Stimulated activated CD4-positive, alpha-beta T cell treated with anti-CD3 and anti-CD28 coated beads, TNF-alpha, amount 100 ng/mL, for 24 hours (primary cell): ENCODE measurements at places on chromosomes 16 and 17.

DNA sequence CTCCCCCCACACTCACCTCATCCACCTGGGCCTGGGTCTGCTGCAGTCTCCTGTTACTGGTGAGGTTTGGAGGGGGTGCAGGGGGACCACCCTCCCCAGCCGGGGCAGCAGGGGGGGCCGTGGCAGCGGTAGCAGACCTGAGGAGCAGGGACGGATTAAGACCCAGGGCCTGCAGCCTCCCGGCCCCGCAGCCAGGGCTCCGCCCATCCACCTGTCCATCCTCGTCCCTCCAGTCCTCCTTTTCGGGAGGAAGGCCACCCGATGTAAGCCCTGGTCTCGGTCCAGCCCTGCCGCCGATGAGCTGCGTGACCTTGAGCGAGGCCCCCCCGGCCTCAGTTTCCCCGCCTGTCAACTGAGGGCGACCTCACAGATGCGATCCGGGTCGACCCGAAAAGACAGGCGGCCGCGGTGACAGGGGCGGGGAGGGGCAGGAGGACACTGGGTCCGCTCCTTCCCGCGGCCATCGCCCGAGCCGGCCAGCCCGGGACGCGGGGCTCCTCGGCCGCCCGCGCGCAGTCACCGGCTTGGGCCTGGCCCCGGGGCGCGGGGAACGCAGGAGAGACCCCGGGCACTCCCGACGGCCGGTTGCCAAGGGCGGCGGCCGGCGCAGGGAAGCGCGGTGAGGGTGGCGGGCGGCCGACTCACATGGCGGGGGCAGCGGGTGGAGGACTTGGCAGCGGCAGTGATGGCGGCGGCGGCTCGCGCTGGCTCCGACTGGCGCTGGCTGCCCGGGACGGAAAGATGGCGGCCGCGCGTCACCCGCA is at the start of gene VAMP2:
Gene VAMP2, minus strand, starts transcription at position 716 of the 764 bp plus-strand sequence. Its CDS starts 69 bp downstream, at position 647.
- peak; percentile 62 for DNase-seq

- no peak for DNase-seq
These were observed 46.5 kb downstream of the KATNIP start for GRCh38 chr16:27596411-27596810.

- no peak for DNase-seq
These were observed 4.3 kb downstream of the EVPLL start for GRCh38 chr17:18381953-18382245.

DNA sequence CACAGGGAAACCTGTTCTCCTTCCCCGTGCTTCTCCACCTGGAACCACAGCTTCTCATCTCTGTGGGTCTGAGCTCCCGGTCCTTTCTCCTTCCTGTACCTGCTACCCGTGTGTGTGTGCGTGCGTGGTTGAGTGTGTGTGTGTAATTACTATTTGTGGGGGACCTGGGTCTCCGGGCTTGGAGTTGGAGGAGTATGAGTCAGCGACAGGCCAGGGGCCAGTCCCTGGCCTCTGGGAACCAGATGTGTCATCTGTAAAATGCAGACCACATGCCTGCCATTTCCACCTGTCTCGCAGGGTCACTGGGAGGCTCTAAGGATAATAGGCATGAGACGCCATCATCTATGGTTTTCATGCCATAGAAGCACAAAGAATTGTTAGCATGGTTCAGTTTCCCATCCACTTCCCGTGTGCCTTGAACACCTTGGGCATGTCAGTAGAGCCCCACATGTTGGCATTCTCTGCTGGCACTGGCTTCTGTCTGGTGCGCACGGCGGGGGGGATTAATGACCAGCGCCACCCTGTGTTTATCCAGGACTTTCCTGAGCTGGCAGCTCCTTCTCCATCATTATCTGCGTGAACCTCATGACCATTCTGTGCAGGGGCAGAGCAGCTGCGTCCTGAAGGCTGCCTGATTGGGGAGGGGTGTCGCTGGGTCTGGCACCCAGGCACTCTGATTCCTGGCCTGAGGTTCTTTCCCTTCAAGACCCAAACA is 1.5 kb downstream of the ZNF205 start:
- DNase-seq, result no peak

GRCh38 chr16:21184834-21185233 is 26.4 kb downstream of the LDAF1 start:
- DNase-seq, result peak; percentile 37

DNA sequence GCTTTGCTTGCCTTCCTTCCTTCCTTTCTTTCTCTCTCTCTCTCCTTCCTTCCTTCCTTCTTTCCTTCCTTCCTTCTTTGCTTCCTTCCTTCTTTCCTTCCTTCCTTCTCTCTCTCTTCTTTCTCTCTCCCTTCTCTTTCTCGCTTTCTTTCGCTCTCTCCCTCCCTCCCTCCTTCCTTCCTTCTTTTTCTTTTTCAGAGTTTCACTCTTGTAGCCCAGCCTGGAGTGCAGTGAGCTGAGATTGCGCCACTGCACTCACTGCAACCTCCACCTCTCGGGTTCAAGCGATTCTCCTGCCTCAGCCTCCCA is 17.9 kb downstream of the FOXJ1 start:
- no peak for DNase-seq

- no peak for DNase-seq
These were observed 153.6 kb downstream of the KATNIP start for GRCh38 chr16:27703545-27703944.

DNA sequence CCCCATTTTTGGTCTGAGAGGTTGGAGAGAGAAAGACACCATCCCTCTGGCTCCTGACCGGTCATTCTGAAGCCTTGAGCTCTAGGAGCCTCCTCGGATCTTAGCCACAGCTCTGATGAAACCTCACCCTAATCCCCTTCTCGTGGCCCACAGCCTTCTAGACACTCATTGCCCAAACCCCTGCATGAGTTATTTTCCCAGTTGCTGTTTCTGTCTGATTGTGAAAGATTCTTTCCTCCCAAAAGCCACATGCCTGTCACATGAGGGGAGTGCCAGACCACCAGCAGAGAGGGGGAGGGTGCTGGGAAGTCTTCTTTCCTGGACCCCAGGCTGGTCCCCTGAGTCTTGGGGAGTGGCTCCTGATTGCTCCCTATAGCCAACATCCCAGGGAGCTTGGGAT is 17.6 kb upstream of the ABR start:
- no peak for DNase-seq

DNA sequence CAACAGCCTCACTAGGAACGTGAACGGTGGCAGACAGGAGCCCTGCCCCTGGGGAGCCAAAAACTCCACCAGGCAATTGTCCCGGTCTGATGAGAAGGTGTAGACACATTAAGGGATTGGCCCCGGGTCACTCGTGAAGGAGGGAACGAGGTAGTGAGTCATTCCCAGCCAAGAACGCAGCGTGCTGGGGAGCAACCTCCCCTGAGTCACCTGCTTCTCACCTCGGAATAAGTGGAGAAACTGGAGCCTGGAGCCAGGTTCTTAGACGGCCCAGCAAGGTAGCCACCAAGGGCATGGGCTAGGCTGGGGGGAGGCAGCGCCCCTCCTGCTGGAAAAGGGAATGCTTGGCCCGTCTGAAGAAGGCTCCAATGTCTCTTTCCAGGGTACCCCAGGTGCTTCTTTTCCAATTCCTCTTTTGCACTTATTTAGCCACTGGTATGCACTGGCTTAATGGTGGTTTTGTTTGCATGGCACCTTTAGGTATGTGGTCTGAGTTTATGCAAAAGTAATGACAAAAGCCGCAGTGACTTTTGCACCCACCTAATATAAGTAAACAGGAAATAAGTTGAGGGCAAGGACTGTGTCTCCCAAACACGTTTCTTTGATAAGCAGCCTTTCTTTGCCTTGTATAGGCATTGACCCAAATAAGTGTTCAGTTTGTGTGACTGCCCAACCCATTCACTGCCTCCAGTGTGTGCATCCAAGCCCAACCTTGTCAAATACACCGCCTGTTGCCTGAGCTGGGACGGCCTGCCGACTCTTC is 1.8 kb upstream of the HELZ start:
- DNase-seq, result no peak

DNA sequence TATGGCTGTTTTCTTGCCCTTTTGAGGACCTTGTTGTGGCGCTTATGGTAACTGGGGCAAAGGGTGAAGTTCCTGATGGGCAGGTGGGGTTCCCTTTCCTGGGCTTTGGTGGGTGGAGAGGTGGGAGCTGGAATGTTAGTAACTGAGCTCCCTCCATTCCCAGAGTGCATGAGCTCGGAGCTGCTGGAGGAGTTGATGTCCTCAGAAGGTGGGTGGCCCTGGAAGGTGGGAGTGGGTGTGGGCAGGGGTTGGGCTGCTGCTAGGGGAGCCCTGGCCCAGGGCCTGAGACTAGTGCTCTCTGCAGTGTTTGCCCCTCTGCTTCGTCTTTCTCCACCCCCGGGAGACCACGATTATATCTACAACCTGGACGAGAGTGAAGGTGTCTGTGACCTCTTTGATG is 1.2 kb upstream of the ELMO3 start:
- no peak for DNase-seq

DNA sequence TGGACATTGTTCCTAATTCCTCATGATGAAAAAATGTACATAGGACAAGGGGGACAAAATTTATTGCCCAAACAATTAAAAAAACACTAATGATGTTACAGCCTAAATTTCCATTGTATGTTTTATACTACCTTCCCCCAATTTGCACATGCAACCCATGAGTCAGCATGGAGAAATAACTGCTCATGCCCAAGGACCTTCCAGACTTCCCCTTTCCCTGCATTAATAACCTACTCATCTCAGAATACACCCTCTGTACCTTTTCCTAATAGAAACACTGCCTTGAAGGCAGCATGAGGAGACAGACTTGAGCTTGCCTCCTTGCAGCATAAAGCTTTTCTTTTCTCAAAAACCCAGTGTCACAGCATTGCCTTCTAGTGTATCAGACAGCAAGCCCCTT is 2402.8 kb downstream of the TP53TG3F start:
- no peak for DNase-seq

- DNase-seq, result no peak
These were observed 106.8 kb downstream of the BRIP1 start for GRCh38 chr17:61756561-61756960.

DNA sequence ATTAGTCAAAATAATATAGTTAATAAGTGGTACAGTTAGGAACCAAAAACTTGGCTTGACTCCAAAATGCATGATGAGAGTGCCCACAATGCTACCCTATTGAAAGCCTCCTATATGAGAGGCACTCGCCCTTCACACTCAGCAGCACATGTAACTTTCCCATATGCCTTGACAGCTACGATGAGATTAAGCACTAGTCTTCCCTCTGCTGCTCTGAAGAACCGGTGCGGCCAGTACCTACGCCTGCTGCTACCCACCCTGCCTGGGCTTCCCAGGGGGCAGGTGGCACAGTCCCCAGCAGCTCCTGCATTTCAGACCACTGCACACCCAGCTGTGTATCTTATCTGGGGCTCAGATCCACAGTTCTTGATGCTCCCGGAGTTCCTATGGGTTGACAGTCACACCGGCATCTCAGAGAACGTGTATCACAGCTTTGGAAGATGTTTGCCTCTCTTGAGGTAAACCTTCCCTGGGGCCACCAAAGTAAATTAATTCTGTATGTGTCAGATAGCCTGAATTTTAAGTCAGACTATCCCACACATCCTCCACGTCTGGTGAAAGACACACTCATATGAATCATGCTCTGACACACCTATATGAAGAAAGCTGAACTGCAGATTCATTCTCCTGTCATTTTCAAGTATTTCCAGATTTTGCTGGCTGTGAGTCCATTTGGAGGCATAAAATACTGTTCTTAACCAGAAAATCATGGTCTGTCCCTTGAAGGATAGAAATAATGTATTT is 77.8 kb downstream of the MYH10 start:
- no peak for DNase-seq

GRCh38 chr16:11828696-11829095 is 22.6 kb downstream of the RSL1D1 start:
- no peak for DNase-seq

- DNase-seq, result no peak
These were observed 2.5 kb downstream of the SEC14L1 start for GRCh38 chr17:77143306-77143705.

- DNase-seq, result no peak
These were observed 13.2 kb downstream of the ZFPM1 start for GRCh38 chr16:88466175-88466862.

DNA sequence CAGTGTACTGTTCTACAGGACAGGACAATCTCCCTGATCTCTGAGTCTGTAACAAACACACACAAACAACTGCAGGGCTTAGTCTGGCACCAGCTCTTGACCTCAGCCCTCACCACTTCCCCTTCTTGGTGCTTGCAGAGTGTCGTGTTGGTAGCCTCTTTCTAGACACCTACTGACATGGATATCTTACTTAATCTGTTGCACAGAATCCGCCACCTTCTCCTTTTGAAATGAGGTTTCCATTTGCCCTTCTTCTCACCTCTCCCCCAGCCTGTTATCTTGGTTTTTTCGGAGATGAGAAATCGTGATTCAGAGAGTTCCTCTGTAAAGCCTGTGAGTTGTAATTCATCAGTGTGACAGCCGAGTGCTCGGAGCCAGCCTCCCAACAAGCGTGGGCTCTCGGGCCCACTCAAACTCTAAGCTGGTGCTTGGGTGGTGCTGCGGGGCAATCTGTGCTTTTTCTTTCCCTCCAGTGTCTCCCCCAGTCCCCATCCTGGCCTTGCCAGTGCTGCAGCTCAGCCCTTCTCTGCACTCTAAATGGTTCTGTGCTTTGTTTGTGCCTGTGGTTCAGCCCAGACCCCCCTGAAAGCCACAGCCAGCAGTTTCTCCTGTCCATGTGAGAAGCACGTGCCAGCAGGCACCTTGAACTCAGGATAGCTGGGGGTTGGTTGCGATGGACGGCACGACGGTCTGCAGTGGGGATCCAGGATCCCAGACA is 28.1 kb downstream of the KIAA0513 start:
- DNase-seq, result peak; percentile 28
